Natural killer cell (primary cell): ENCODE measurements at places on chromosomes 3 and 15.

GRCh38 chr3:60226912-60227311 is 1024.3 kb downstream of the FHIT start:
- H3K4me3 ChIP-seq = no peak overlapping the region
- peaks cover 6% of the 10 kb centered on the region for H3K4me1 ChIP-seq
- H3K27ac ChIP-seq = no peak overlapping the region
- no peak for DNase-seq
- no peaks in the 10 kb centered on the region for H3K27me3 ChIP-seq

GRCh38 chr15:41504751-41505492 is 8.7 kb downstream of the LTK start:
- H3K27me3 ChIP-seq = peaks cover 27% of the 10 kb centered on the region
- no peaks in the 10 kb centered on the region for H3K36me3 ChIP-seq
- no peak overlapping the region for H3K27ac ChIP-seq
- DNase-seq = no peak
- H3K4me1 ChIP-seq = peaks cover 30% of the 10 kb centered on the region

DNA sequence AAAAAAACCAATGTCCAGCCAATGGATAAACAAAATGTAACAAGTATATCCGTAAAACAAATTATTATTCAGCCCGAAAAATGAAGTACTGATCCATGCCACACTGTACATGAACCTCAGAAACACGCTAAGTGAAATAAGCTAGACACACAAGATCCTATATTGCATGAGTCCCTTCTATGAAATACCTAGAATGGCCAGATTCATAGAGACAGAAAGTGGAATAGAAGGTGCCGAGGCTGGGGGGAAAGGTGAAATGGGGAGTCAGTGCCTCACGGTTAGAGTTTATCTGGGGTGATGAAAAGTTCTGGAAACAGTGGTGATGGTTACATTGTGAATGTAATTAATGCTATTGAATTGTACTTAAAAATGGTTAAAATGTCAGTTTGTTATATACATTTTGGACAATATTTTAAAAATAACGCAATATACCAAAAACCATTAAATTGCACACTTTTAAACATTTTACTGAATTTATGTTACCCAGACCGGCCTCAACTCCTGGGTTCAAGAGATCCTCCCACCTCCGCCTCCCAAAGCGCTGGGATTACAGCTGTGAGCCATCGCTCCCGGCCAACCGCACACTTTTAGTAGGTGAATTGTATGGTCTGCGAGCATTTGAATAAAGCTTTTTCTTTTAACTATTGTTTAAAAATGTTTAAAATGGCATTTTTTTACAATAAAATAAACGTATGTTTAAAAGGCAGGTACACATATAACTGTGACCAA is 2.1 kb downstream of the RNF168 start:
- no peaks in the 10 kb centered on the region for H3K36me3 ChIP-seq
- H3K27ac ChIP-seq = no peak overlapping the region
- peak overlapping the region; percentile 87 for H3K4me3 ChIP-seq
- H3K27me3 ChIP-seq = no peaks in the 10 kb centered on the region

DNA sequence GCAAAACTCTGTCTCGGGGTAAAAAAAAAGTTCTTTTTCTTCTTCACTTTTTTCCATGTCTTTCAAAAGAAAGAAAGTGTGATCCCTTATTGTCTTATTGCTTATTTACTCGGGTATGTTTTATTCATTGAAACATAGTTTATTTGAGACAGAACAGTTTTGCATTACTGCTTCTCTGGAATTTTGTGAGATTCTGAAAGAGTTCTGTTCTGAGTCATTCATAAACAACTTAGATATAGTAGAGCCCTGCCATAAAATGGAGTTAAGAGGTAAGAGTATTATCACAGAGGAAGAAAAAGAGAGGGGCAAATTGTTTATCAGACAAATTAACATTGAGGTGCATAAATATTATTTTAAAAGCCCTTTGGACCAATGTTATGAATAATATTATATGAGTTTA is 522.2 kb downstream of the ROBO2 start:
- no peak for DNase-seq
- no peaks in the 10 kb centered on the region for H3K27me3 ChIP-seq
- H3K27ac ChIP-seq = no peak overlapping the region
- no peak overlapping the region for H3K4me3 ChIP-seq

DNA sequence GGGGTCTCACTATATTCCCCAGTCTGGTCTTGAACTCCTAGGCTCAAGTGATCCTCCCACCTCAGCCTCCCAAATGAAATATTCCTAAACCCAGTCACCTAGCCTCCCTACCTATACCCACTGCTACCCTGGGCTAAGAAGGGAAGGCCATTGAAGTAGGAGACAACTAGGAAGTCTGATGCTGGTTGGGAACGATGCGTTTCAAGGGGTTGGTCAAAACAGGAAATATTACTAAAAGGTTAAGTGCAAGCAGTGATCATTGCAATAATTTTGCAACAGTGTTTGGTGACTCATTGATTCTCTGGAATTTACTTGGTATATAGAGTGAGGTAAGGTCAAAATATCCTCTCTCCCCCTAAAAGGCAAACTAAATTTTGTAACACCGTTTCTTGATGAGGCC is 4.6 kb upstream of the UQCRC1 start:
- H3K4me1 ChIP-seq = peaks cover 7% of the 10 kb centered on the region
- no peak overlapping the region for H3K4me3 ChIP-seq
- H3K27me3 ChIP-seq = no peaks in the 10 kb centered on the region
- no peak for DNase-seq
- H3K36me3 ChIP-seq = no peaks in the 10 kb centered on the region
